ENCODE measurements at places on chromosomes 6 and 20. TPM values are rescaled to one million over a fixed set of nuclear protein-coding genes. Genes with fewer than 3 reads are reported as not detected.

Gene TREM2
- total RNA-seq: not detected

DNA sequence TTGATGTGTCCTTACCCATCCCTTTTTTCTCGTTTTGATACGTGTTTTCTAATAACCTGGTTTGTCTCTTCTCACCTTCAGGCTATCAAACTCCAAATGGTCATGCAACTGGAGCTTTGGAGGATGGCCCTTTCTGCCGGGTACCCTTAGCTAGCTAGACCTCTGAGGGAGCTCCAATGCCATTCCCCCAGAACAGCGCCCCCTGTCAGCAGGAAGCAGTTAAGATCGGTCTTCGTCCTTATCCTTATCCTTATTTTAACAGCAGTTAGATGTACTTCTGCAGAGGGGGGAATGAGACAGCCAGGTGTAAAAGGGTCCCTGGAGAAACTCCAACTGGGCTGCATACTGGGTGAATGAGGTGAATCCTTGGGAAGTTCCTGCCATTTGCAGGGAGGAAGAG is 37.2 kb downstream of the SEL1L2 start:
- DNase-seq: no peak

DNA sequence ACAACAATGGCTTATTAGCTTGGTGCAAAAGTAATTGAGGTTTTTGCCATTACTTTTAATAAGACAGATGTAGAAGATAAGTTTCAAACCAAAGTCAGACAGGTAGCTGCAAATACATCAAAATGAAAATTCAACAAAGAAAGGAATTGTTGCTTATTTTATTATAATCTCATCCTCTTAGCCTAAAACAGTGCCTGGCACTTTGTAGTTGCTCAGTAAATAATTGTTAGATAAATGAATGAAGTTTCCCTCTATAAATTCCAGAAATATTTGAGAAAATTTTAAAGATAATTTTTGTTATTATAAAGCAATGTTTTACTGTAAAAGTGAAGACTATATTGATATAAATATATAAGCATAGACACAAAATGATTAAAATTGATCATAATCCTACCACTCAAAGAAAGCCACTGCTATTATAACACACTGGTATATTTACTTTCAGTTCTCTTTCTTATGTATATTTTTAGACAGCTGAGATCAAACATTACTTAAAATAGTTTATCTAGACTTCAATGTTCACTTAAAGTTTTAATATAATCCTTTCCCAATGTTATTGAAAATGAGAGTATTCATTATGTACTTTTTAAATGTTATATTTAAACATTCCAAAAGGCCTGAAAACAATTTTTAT is 42.5 kb downstream of the SESN1 start:
- no peak for DNase-seq

GRCh38 chr20:37992802-37993409 is 40.4 kb downstream of the TTI1 start:
- no peak for DNase-seq

- no peak for DNase-seq
These were observed 1.9 kb downstream of the EBF4 start for GRCh38 chr20:2694519-2694918.

DNA sequence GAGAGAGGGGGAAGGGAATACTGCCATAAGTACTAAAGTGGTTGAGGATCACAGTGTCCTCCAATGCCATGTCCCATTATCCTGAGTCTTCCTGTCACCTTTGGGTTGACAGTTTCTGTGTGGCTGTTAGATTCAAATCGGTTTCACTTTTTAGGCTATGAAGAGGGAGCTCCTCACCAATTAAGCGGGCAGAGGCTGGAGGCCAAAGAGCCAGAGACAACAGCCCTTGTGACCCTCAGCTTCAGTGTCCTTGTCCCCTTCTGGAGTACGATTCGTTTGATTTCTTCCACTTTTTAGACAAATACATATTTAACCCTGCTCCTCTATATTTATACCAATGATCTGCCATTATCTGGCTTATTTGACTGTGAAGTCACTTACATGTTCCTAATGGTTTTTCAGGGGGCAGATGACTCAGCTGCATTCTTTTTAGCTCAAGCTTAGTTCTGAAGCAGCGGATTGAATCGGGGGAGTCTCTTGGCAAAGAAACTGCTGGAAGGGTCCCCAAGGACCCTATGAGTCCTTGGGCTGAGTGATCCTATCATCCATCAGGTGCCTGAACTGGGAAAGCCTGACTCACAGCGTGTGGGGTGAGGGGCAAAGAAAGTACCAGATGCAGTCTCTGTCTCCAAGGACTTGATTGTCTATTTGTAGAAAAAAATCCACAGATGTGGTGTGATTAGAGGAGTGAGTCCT is 18.2 kb downstream of the FERMT1 start:
- DNase-seq: no peak

GRCh38 chr20:53636540-53637097 is 43.0 kb upstream of the ZNF217 start:
- DNase-seq: no peak

GRCh38 chr6:30508890-30509736 is 19.8 kb downstream of the HLA-E start:
- no peak for DNase-seq

- DNase-seq: no peak
These were observed 127.4 kb downstream of the MYLK4 start for GRCh38 chr6:2623295-2623694.

DNA sequence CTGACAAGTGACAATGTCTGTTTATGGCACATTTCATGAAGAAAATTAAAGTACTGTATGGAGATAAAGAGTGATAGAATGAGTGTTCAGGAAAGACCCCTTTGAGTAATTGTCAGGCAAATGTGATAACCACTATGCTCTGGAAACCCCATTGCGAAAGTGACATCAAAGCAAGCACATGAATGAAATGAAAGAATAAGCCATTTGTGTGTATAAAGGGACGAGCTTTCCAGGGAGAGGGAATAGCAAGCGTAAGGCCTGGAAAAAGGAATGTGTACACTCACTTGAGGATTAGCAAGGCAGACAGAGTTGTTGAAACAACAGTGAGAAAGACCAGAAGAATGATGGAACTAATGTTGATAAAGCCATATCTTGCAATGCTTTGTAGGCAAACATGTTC is 490.0 kb downstream of the GRIK2 start:
- DNase-seq: no peak

DNA sequence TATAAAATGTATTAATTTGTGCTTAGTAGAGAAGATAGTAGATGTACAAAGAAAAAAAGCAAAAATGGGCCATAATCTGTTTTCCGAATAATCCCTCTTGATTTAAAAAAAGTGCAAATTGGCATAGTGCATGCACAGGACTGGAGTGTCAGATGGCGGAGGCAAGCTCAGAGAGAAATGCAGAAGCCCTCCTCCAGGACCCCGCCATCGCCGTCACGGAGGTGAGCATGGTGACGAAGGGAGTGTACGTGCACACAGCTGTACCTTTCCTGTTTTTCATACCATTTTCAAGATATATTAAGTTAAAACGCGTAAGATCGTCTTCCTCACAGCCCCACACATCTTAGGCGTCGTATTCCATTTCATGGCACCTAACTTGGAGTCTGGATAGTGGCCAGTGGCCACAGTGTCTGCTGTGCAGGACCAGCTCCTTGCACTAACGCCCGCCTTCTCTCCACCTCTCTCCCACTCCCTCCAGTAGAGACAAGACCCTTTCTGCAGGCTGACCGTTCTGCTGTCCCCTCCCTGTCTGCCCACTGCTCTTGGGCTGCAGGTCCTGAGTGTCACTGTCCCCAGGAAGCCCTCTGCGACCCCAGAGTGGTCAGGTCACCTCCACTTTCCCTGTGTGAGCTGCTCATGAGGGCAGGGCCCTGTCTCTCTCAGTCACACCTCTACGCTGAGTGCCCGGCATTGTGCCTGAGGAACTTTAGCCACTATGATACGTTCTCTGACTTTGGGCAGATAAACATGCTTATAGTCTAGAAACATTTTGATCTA is 9.8 kb downstream of the DUSP22 start:
- no peak for DNase-seq

GRCh38 chr6:107667790-107668189 is 156.3 kb downstream of the SCML4 start:
- no peak for DNase-seq

Gene SLC52A3
- total RNA-seq: not detected

Gene LKAAEAR1
- not detected for total RNA-seq

GRCh38 chr20:19644085-19644484 is 114.0 kb upstream of the RIN2 start:
- DNase-seq: no peak

GRCh38 chr20:41330343-41330720 is 10.3 kb upstream of the LPIN3 start:
- DNase-seq: no peak

GRCh38 chr6:106702451-106703110 is 73.2 kb downstream of the QRSL1 start:
- no peak for DNase-seq

- no peak for DNase-seq
These were observed 57.4 kb downstream of the B4GALT5 start for GRCh38 chr20:49656304-49656703.

- DNase-seq: peak; percentile 7
These were observed 207.6 kb upstream of the CDH4 start for GRCh38 chr20:61044499-61044898.

- DNase-seq: no peak
These were observed 48.7 kb downstream of the SCGN start for GRCh38 chr6:25700761-25701160.

DNA sequence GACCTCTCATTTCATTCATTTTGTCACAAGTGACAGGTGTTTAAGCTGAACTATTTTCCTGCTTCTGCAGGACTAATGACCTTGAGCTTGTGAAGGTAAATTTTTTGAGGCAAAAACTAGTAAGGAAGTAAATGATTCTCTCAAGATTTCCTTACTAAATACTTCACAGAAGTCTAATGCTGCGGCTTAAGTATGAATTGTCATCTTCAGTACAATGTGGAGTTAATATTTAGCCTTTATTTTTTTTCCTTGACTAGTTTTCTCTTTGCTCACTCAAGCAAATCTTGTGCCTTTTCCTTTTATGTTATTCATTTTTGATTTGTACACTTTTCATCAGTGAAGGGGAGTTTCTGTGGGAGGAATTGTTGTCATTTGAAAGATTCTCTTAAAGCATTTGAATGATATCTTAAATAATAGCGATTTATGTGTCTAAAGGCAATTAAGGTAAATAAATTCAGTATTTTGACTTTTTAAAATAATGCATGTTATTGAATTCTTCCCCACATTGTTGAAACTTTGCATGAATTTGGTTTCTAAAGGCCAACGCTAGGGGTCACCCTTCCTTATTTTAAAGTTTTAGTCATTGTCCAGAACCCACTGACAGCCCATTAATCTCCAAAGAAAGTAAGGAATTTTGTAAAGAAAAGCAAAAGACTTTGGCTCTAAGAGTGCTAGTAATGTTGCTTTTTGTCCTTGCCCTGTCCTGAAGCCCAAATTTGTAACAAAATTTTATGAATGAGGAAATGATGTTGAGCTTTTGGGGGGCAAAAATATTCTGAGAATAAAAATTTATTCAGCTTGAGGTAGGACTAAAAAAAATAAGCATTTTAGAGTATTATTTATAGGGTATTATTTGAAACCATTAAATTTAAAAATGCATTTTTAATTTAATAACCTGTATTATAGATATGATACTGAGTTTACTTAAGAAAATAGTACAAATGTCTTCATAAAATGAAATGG is 157.4 kb upstream of the LAMA2 start:
- no peak for DNase-seq

DNA sequence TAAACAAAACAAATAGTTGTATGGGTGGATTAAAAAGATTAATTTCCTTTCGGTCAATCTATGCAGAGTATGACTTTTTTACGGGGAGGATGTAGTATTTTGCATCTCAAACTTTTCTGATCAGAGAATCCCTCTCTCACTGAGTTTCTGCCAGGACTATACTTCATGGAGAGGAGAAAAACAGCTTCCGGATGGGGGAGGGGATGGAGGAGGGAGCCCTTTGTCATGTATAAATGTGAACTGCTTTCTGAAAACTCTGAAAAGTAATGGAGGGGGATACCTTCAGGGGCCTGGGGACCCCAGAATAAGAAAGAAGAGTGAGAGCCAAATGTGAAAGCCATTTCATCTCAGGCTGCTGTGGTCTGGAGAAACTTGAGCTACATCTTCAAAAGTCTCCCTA is 173.1 kb upstream of the KCNK16 start:
- no peak for DNase-seq

Gene TGIF2
- total RNA-seq: 33.7 TPM

- DNase-seq: no peak
These were observed 141.0 kb downstream of the NFATC2 start for GRCh38 chr20:51401496-51401895.

DNA sequence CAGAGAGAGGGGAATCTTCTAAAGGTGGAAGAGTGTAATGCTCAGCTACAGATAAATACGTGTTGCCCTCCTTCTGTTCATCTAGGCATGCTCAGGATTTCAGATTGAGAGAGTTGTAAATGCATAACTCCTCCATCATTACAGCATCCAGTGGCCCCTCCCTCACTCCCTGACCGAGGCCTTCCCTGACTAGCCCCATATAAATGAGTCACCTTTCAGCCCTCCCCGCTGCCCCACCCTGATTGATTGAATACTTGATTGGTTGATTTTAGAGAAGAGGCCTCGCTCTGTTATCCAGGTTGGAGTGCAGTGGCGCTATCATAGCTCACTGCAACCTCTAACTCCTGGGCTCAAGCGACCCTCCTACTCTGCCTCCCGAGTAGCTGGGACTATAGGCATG is 193.7 kb downstream of the EYA2 start:
- DNase-seq: no peak

Gene CST5
- total RNA-seq: not detected

DNA sequence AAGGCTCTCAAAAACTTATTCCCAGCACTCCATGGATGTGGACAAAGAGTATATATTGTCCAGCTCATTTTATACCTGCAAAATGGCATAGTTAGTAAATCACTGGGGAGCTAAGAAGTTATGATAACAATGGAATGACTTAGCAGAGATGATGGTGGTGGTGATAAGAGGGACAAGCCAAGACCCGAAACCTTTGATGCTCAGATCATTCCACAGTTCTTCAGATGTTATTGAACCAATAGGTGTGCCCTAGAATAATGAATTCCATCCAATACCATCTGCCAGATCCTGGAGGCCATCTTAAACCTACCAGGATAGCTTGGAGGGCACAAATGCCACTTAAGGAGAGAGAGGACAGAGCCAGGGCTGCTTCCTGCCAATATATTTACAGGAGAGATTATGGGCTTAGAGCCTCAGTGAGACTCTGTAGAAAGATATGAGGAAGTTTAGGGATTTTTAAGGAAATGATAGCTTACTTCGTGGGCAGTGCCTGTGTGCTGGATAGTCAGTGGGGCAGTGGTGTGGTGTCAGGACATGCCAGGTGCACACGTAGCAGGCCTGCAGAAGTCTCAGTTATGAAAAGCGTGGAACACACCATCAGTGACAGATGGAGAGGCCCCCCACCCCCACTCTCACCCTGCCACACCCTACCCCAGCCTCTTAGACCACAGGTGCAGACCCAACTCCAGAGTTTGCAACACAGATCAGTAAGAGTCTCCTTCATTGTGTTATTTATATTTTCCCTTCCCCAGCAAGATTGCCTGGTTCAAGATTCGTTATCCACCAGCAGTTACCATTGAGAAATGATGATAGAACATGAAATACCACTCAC is 209.7 kb upstream of the SUPT3H start:
- no peak for DNase-seq

Gene GRIK2
- total RNA-seq: not detected

Data from activated naive CD4-positive, alpha-beta T cell treated with anti-CD3 and anti-CD28 coated beads, Interleukin-2, amount 50 U/mL, for 72 hours (primary cell).